ENCODE measurements at places on chromosomes 11 and 22. TPM values are rescaled to one million over a fixed set of nuclear protein-coding genes. Genes with fewer than 3 reads are reported as not detected.

GRCh38 chr11:119673759-119674336 is 55.2 kb downstream of the NECTIN1 start:
- no peak overlapping the region for H3K27ac ChIP-seq
- DNase-seq: peak; percentile 30
- H3K36me3 ChIP-seq: peaks cover 42% of the 10 kb centered on the region

DNA sequence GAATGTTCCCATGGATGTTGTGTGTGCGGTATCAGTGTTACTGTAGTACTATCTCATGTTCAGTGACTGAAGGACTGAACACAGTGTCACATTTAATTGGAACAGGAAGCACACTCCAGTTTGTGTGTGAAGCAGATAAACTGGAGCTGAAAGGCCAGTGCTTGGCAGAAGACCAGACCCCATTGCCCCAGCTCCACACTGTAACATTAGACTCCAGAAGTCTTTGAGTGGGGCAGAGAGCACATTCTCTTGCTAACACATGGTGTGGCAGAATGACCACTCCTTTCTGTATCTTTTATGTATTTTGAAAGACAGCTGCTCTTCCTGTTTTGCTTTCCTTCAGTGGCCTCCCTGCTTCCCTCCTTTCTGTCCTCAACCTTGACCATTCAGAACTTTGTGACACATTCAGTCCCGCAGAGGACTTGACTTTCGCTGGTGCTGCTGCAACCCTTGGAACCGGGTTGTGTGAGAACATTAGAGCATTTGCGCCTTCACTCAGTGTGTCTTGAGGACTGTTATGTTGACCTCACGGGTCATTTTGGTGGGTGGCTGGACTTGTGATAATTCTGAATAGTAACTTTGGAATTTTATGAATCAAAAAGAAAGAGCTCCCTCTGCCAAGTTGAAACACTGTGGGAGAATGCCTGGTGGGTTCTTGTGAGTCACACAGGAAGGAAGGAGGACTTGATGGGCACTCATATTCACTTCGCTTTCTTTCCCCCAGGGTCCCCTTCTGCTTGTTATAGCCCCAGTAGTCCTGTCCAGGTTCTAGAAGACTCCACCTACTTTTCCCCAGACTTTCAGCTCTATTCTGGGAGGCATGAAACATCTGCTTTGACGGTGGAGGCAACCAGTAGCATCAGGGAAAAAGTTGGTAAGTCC is 26.4 kb downstream of the AMOTL1 start:
- H3K27ac ChIP-seq: peak overlapping the region; percentile 72
- no peak overlapping the region for H3K4me3 ChIP-seq
- DNase-seq: peak; percentile 75

GRCh38 chr11:95625164-95625900 is 164.2 kb downstream of the FAM76B start:
- H3K4me1 ChIP-seq: no peaks in the 10 kb centered on the region
- no peaks in the 10 kb centered on the region for H3K36me3 ChIP-seq
- DNase-seq: peak; percentile 29

DNA sequence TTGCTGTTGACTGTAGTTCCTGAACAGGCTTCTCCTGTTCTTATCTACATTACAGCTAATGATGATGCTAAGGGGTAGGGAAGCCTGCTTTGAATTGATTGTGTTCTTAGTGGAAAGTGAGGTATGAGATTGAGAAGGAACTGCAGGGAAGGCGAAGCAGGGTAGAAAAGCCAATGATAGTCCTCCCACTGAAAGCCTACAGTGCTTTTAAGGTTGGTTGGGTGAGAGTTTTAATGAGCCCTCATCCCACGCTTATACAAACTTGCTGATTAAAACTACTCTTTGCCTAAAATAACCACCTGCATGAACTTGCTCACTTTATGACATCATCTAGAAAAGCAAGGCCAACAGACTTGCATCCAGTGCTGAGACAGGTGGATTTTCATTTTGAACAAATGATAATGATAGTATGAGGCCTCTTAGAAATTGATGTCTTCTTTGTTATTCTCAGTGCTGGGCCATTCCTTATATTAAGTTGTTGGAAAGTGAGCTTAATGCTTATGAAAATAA is 632.4 kb upstream of the ANO5 start:
- H3K27ac ChIP-seq: no peak overlapping the region
- H3K27me3 ChIP-seq: no peaks in the 10 kb centered on the region
- no peak for DNase-seq
- no peak overlapping the region for H3K4me3 ChIP-seq

GRCh38 chr11:118980191-118980881 is 8.8 kb downstream of the FOXR1 start:
- no peaks in the 10 kb centered on the region for H3K4me1 ChIP-seq
- no peak overlapping the region for H3K4me3 ChIP-seq
- DNase-seq: peak; percentile 56

MS4A3 gene
- not detected for total RNA-seq

ELF5 gene
- not detected for total RNA-seq

PATE2 gene
- total RNA-seq: not detected
